Left colon (tissue), 2 donors: ENCODE measurements at places on chromosomes 6 and 20. TPM values are rescaled to one million over a fixed set of nuclear protein-coding genes. Genes with fewer than 3 reads are reported as not detected.

TRIM38 gene
- total RNA-seq = 9.6 TPM

GRCh38 chr20:22559711-22560318 lies 24.6 kb downstream of the FOXA2 start:
- DNase-seq = no peak

BHLHE23 gene
- not detected for total RNA-seq

YWHAB gene
- 271 TPM for total RNA-seq

DNA sequence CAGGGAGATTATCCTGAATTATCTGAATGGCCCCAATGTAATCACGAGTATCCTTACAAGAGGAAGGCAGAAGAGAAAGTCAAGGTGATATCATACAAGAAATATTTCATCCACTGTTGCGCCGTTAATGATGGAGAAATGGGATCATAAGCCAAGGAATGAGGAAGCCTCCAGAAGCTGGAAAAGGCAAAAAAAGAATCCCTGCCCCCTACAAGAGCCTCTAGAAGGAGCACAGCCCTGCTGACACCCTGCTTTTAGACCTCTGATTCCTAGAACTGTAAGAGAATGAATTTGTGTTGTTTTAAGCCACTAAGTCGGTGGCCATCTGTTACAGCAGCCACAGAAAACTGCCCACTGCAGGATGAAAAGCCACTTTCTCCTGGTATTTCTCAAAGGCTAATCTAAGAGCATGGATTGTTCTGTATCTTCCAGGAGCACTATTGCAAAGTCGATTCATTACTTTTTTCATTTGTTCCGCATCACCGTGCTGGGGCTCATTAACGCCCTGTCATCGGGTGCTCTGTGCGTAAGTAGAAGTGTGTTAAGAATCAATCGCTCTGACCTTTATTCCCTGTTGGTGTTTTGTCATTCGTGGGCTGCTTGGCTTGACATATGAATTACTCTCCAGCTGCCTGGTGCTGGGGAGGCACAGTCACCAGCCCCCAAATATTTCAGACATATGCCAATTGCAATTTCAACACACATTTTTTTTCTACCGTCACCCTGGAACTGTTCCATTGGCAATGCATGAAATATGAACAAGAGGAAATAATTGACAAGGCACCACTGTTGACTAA lies 117.0 kb downstream of the PCSK2 start:
- no peak for DNase-seq

ADTRP gene
- total RNA-seq = 106 TPM

DNA sequence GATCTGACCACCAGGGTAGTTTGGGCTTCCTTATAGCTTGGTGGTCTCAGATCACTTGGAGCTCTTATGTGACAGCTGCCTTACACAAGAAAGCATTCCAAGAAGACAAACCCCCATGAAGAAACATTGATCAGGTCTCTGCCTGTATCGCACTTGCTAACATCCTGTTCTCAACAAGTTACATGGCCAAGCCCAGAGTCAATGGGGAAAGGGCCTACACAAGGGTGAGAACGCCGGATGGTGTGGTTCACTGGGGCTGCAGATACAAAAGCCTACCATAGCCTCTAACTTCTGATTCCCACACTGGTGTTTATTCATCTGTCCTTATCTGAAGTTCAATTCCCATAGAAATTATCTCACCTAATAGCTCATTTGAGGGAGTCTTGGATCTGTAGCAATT lies 235.5 kb downstream of the SYNDIG1 start:
- DNase-seq = no peak

DNA sequence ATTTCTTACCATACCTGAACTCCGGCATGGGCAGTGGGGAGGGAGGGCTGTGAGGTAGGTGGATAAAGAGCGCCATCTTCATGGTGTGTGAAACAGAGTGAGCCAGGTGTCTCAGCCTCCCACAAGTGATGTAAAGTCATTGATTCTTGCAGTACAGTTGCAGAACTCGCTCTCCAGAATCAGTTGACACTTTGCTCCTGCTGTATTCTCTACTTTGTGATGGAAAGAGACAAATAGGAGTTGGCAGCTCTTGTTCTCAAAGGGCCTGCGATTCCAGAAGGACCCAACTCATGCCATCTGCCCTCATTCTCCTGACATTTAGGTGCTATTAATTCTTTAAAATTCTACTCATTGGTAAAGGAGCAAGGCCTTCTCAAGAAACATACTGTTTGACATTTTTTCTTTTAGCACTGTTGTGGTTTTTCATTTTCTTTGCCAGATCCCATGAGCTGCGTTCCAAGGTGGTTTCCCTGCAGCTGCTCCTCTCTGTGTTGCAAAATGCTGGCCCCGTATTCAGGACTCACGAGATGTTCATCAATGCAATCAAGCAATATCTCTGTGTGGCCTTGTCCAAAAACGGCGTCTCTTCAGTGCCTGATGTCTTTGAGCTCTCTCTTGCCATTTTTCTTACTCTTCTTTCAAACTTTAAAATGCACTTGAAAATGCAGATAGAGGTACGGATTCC lies 49.3 kb downstream of the ARFGEF2 start:
- no peak for DNase-seq

DNA sequence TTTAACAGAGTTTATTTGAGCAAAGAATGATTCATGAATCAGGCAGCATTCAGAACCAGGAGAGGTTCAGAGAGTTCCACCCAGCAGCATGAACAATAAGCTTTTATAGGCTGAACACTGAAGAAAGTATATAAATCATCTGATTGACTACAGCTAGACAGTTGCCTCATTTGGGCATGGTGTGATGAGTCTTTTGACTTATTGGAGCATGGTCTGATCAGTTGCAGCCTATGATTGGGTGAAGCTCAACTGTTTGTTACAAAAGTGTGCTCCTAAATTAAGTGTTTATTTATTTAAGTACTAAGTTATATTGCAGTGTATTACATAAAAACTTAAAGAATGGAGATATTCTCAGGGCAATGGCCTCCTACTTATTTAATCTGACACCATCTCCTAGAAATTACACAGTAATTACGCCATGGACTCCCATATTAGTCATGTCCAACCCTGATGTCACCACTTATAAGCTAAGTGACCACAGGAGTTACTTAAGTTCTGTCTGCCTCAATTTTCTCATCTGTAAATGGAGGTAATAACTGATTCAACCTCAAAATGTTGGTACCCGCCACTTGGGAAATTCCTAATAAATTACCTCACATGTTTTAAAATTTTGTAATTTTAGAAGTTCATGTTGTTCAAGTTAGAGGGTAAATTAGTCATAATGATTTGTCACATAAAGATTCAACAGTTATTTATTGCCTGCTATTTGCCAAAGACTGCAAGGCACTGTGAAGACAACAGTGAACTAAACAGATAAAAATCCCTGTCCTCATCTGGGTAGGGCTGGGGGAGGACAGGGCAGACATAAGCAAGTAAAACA lies 15.2 kb upstream of the ROS1 start:
- DNase-seq = no peak

GRCh38 chr6:30672445-30673253 lies at the start of gene DHX16:
Gene DHX16, minus strand, starts transcription at chr6:30673006. Its CDS starts 165 bp downstream, at chr6:30672841.
- peak; percentile 96 for DNase-seq

- no peak for DNase-seq
Measured at GRCh38 chr6:150880336-150880735, 14.8 kb downstream of the MTHFD1L start.

SIRPB1 gene
- 0.37 TPM for total RNA-seq

DNA sequence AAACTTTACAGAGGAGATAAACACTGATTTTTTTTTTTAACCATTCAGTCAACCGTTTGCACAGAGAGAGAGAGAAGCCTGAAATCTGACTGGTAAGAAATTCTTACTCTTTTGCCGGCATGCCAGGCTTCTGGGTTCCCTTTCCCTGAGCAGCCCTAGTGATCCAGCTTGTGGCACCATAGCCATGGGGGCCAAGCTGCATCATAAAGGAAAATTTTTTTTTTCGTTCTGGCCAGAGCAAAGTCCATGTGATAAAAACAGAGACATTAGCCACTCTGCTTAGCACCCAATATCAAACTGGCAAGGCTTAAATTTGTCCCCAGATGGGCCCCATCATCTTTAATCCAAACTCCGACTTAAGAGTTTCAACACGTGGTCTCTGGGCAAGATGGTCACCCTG lies 44.5 kb downstream of the CEP85L start:
- DNase-seq = no peak

MCM8 gene
- total RNA-seq = 5.9 TPM

CTNNBL1 gene
- total RNA-seq = 37.6 TPM

DNA sequence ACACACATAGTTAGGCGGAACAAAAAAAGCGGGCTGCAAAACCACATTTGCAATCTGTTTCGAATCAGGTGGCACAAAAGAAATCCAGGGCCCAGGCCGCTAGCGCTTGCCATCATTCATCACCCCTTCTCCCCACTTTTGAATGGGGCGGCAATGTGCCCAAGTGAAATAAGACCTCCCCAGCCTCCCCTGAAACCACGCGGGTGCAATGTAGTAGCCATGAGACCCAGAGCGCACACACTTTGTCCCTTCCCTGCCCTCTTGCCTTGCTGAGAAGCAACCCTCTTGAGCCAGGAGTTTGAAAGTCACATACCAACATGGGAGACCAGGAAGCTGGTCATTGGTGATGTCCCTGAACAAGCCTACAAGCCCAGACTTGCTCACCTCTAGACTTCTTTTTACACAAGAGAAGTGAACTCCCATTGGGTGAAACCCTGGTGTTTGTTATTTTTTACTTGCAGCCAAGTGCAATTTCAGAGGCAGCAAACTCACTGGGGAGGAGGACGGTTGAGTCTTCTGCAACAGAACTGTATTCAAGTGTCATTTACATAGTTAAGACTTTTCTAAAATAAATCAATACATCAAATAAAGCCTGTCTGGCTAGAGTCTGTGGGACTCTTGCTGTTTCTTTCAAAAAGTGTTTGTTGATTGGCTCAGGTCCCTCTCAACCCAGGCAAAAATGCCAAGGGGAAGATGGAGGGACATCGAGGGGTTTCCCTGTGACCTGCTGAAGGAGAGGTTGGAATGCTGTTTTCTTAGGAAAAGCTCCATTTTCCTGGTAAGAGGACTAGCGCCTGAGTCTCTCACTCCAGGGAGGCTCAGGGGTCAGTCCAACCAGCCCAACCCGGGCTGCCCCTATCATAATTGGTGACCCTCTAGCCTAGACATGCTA lies 138.1 kb upstream of the PTPN1 start:
- DNase-seq = no peak

- DNase-seq = no peak
Measured at GRCh38 chr6:75893058-75893775, 144.2 kb downstream of the MYO6 start.

- peak; percentile 97 for DNase-seq
Measured at GRCh38 chr6:156719720-156720563, 57.2 kb upstream of the ARID1B start.

PSMB8 gene
- 110 TPM for total RNA-seq

ADAM33 gene
- 6.4 TPM for total RNA-seq

DEFB132 gene
- total RNA-seq = not detected
